ENCODE measurements at places on chromosomes 2 and 18.

DNA sequence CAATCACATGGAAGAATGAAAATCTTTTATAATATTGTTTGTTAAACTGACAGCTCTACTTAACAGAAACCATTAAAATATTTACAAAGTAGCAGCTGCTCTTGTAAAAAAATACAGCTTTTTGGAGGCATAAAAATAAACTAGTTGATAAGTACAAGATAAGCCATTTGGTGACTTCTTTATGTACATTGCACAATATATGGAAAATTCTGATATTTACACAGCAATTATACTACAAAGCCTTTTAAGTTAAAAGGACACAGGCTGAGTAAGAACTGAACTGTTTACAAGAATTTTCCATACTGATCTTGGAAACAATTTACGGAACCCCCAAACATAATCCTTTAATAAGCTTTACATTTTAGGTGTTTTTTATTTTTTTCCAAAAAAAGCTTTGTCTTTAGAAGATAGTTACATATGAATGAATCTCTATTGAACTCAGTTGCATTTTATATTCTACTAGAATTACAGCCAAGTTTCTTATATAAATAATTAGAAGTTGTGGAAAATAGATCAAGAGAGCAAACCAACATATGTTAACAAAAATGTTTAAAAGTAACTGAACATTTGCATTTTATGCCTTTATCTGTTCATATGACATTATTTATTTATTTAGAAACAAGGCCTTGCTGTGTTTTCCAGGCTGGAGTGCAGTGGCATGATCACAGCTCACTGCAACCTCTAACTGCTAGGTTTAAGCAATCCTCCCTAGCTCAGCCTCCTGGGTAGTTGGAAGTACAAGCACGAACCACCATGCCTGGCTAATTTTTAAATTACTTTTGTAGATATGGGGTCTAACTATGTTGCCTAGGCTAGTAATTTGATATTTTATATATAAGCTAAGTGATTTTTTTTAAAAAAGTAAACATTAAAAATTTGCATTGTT is 142.5 kb downstream of the OTX1 start:
- DNase-seq = no peak

- no peak for DNase-seq
These were observed 229.3 kb upstream of the TRIB2 start for GRCh38 chr2:12487253-12488004.

DNA sequence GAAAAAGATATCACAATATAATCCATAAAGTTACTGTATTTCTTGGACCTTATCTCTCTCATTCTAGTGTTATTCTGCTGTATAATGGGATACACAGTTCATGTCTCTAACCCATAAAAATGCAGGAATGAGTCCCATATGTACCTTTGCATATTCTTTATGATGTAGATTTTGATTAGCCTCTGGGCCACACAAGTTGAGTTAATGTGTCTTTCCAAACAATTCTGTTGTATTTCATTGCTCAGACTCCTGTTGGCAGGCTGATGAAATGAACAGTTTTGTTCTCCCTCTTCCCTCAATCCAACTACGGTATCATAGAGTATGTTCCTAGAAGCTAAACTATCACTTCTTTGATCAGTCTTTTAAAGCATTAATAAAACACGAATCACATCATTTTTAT is 113.2 kb upstream of the SATB2 start:
- DNase-seq = no peak

- DNase-seq = no peak
These were observed 99.5 kb downstream of the MRO start for GRCh38 chr18:50720325-50720674.

DNA sequence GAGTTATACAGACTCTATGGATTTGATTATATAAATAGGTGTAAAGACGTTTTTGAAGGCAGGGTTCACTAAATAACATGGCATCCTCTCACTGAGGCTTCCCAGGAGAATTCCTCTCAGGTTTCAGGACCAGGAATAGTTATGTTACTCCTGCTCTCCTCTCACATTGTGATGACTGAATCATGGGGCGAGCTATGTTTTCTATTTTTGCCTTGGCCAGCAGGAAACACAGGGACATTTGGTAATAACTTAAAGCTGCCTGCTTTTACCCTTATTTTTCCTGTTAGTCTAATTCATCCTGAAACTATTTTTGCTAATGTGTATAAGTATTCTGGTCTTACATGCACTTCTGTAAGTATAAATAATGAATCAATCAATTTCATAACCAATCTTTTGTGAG is 115.3 kb upstream of the ITGB6 start:
- no peak for DNase-seq

- no peak for DNase-seq
These were observed 193.2 kb downstream of the ICOS start for GRCh38 chr2:204129591-204130294.

GRCh38 chr18:60200558-60200957 is 172.0 kb downstream of the MC4R start:
- no peak for DNase-seq

- DNase-seq = no peak
These were observed 9.3 kb downstream of the MAP4K4 start for GRCh38 chr2:101706819-101707177.

- DNase-seq = no peak
These were observed 40.7 kb downstream of the SLC9A2 start for GRCh38 chr2:102660070-102660469.

DNA sequence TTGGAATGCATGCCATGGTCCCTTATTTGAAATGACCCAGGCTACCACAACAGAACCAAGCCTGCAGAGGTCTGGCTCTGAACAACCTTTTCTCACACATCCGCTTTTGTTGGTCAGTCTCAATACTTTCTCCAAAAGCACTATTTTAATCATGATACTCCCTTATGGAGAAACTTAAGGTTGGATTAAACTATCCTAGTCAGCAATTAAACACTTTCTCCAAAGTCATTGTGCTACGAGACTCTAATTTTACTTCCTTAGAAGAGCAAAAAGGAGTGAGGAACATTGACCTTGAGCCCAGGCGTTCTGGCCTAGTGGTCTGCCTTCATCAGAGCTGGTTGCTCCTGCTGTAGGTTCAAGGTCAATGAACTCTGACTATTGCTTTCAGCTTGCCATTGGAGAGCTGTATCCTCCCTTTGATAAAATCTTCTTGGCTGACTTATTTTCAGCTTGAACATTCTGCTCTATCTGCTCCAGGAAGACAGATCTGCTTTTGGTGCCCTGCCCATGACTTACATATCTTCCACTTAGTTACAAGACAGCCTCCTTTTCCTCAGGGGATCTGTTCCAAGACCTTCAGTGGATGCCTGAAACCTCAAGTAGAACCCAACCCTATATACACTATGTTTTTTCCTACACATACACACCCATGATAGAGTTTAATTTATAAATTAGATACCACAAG is 91.2 kb downstream of the NCKAP5 start:
- DNase-seq = no peak

GRCh38 chr2:200843993-200844948 is 20.2 kb downstream of the CLK1 start:
- no peak for DNase-seq

DNA sequence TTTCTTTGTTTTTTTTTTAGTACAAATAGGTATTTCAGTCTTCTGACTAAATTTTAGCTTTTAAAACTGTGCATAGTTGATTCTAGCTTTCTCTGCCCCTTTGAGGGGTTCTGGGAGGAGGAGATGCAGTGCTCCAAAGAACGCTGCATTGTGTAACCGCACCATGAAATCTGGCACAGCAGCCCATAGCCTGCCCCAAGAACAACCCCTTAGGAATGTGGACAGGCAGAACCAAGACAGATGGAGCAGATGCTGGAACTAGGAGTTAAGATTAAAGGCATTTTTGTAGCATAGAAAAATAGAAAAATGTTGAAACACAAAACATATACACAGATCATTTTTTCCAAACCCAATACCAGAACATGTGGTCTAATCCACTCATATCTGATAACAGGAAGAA is 187.5 kb downstream of the SCG2 start:
- no peak for DNase-seq

- no peak for DNase-seq
These were observed 445.7 kb upstream of the SLC14A2 start for GRCh38 chr18:45169610-45170009.

GRCh38 chr2:241009601-241010530 is 11.4 kb downstream of the SNED1 start:
- DNase-seq = peak; percentile 69

DNA sequence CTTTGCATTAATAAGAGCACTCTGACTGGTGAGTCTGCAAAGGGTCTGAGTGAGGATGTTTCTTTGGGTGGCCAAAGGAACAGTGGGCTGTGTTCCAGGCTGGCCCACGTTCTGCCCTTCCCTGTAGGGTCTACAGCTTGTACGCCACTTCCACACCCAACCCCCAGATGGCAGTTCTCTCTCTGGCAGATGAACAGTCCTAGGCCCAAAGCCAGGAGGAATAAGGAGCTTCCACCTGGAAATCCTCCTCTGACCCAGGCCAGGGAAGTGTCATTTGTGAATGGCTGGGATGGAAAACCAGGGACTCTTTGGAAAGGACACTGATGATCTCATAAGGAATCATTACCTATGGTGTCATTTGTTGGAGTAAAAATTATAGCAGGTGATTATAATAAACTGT is 6.6 kb downstream of the OTOF start:
- DNase-seq = no peak

DNA sequence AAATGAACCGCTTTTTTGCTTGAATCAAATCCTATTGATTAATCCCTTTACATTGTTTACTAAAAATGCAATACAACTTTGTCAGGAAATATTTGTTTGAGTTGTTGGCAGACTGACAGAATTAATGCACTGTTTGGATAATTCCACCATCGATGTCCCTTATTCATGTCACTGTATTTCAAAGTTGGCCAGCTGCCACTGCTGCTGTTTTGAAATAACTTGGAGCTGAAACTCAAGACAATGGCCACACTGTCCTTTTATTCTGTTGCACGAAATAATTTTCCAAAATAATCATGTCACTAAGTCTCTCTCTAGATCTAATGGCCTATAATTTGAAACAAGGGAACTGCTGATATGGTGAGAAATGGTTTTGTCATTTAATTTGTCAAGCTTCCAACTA is 55.2 kb upstream of the PAX3 start:
- no peak for DNase-seq

Measured in activated T-cell treated with anti-CD3 and anti-CD28 coated beads, Interleukin-2, amount 50 U/mL, for 48 hours (primary cell).